ENCODE measurements at places on chromosomes 11 and 22.

GRCh38 chr11:103618528-103618927 is 417.9 kb upstream of the DDI1 start:
- DNase-seq, result peak; percentile 49

- no peak for DNase-seq
Observed at GRCh38 chr11:114501901-114502300, 57.8 kb downstream of the NXPE1 start.

GRCh38 chr11:12109591-12110196 is 696 bp upstream of the MICAL2 start:
- no peak for DNase-seq

DNA sequence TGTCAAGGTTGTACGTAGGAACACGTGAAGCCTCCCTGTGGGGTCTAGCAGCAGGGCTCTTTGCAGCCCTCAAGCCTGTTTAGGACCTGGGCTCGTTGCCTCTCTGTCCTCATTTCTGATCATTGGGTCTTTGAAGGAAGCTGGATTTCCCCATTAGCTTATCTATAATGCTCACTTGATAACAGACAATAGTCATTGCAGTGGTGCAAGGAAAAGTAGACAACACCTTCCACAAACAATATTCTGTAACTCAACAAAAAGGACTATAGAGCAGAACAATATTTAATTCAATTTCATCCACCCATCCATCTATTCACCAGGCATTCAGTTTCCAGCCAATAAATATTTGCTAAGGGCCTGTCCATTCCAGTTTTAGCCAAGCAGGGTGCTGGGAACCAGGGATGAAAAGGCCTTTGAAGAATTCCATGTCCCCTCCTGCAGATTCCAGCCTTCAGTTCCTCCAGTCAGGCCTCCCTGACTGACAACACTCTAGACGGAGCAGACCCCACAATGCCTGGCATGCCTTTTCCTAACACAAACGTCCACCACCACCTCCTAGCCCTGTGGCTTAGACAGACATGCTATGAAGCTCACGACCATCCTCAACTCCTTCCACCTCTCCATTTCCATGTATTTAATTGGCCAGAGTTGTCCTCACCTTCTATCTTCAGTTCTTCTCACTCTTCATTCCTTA is 12.7 kb upstream of the POLD3 start:
- no peak for DNase-seq

- DNase-seq, result no peak
Observed at GRCh38 chr11:128939591-128939990, 3.1 kb downstream of the TP53AIP1 start.

DNA sequence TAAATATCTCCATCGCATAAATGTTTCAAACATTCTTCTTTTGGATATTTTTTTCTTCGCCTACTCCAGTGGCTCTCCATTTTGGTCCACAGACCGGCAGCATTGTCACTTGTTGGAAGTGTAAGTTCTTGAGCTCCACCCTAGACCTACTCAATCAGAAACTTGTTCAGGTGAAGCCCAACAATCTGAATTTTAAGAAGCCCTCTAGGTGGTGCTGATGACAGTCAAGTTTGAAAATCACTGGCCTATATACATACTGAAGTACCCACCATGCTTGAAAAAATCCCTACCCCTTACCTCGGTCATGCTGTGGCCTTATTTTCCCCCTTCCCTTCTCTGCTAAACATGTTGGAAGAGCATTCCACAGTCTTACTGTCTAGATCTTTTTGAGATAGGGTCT is 10.2 kb upstream of the ACAT1 start:
- DNase-seq, result no peak

DNA sequence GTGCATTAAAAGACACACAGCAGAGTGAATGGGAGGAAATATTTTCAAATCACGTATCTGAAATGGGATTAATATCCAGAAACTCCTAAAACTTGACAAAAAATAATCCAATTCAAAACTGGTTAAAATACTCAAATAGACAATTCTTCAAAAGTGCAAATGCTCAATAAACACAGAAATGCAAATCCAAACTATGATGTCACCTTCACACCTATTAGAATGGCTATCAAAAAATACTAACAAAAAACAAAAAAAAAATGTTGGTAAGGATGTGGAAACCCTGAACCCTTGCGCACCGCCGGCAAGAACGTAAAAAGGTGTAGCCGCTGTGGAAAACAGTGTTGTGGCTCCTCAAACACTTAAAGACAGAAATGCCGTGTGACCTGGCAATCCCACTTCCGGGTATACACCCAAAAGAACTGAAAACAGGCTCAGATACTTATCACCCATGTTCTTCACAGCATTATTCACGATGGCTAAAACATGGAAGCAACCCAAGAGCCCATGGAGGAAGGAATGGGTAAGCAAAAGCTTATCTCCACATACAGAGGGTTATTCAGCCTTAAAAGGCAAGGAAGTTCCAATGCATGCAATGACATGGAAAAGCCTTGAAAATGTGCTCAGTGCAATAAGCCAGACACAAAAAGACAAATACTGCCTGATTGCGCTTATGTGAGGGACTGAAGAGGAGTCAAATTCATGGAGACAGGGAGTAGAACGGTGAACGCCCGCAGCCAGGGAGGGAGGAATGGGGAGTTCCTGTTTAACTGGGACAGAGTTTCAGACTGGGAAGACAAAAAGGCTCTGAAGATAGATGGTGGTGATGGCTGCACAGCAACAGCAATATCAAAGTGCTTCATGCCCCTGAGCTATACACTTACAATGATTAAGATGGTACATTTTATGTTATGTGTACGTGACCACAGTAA is 19.6 kb downstream of the BRD1 start:
- DNase-seq, result no peak

GRCh38 chr11:96134602-96135001 is 208.4 kb downstream of the MAML2 start:
- DNase-seq, result no peak

- DNase-seq, result no peak
Observed at GRCh38 chr11:27700351-27701301, at the start of gene BDNF. BDNF (minus strand) TSS chr11:27700455; CDS start chr11:27658564, 41,891 bp downstream.

- DNase-seq, result no peak
Observed at GRCh38 chr11:45939836-45940235, 17.4 kb downstream of the LARGE2 start.

DNA sequence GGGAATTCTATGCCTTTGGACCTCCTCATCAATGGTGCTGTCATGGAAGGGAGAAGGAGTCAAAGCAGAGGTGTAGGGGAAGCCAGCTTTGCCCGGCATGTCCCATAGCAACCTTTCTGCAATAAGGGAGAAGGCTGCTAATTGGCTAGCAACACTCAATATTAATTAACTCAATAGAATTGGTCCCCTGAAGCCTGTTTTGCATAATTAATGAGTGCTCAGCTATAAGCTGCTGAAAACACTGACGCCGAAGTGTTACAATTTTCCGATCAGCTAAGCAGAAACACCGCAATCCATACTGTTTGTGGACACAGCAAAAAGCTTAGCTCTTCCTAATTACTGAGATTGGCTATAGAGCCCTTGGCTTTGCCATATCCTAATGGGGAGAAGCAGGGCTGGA is 245.0 kb downstream of the CSNK2A3 start:
- no peak for DNase-seq

GRCh38 chr11:37657645-37658044 is 1059.6 kb upstream of the RAG2 start:
- DNase-seq, result no peak

DNA sequence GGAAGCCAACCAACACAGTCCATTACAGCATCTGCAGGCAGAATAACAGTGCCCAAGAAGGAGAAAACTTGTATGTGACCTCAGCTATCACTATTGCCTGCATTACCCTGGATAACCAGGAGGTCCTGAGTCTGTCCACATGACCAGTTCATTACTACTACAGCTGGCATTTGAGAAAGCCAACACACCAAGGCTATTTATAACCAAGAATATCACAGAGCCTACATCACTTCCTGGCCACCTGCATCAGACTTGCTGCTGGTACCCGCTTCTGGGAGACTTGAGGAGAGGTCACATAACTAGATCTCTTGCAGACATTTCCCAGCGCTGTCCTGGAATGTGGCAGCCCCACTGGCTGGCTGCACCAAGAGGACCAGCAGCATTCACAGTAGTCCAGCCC is 11.1 kb upstream of the OR56B4 start:
- DNase-seq, result no peak

DNA sequence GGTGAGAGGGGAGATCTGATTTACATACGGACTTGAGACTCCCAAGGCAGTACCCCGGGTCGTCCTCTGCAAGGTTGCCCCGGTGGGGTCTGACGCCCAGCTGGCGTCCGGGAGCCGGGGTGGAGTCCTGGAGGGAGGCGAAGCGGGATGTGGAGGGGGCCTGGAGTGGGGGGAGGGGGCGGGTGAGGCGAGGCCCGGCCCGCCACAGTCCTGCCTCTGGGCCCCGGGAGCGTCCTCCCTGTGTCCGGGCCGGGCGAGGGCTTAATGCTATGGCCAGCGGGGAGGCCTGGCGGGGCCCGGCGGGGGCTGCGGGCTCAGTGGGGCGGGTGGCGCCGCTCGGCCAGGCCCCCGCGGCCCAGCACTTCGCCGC is 2.4 kb upstream of the MYBPC3 start:
- DNase-seq, result no peak

DNA sequence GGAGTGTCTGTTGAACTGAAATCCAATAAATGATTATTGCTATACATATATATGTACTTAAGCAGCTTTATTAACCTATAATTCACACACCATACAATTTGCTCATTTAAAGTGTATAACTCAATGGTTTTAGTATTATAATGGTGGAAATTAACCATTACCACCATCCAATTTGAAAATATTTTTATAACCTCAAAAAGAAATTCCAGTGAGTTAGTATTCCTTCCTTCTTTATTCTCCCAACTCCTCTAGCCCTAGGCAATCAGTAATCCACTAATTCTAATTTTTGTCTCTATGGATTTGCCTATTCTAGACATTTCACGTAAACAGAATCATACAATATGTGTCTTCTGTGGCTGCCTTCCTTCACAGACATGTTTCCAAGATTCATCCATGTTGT is 64.8 kb downstream of the MAPK1 start:
- DNase-seq, result no peak

DNA sequence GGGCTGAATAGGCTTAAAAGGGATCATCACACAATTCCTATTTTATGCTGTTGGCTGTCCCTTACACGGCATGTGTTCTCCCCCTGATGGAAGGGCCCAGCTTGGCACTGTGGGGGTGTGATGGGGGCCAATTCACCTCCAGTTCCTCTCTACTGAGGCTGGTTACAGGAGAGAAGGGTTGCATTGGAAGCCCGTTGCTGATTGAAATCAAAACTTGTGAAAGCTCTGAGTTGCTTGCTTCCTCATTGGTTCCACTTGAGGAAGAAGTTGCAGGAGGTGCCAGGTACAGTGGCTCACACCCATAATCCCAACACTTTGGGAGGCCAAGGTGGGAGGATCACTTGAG is 13.3 kb upstream of the PRG2 start:
- no peak for DNase-seq

DNA sequence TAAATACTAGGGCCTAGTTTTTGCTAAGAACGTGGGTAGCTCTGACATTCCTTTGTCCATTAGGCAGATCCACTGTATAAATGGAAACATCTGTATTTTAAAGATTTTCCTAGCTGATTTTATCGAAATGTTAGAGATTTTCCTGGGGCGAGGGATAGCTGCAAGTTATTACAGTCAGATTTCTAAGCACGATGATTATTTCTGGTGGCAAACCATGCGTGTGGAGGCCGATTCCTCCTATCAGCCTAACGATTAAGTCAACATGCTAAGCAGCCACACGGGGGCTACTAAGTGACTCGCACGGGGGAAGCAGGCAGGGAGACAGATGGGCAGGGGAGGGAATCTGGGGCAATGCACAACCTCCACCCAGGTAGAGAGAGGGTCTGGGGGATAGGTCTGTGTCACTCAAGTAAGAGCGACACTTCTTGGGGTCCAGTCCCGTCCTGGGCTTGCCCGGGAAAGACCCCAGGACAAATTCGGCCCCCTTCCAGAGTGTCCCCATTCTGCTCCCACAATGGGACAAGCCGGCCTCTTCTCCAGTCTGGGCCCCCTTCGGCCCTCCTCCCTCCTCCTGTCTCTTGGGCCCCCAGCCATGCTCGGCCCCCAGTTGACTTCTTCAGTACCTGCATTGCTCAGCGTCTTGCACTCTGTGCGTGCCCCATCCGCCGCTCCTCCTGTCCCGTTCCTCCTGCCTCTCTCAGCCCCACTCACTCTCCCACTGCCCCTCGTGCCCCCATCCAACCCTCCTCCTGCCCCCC is 571 bp downstream of the C11orf24 start:
- DNase-seq, result peak; percentile 61

All from AG04450 (cell line).